ENCODE measurements at places on chromosomes 6 and 20. TPM values are rescaled to one million over a fixed set of nuclear protein-coding genes. Genes with fewer than 3 reads are reported as not detected.
A peak's percentile ranks its signal among the peaks of the same experiment; 100 is the strongest.

GRCh38 chr6:118017301-118017848, 110.3 kb downstream of the SLC35F1 start:
- H3K4me3 ChIP-seq, result no peak overlapping the region
- no peak for DNase-seq
- H3K36me3 ChIP-seq, result no peaks in the 10 kb centered on the region
- H3K27ac ChIP-seq, result no peak overlapping the region
- H3K27me3 ChIP-seq, result no peaks in the 10 kb centered on the region

- no peaks in the 10 kb centered on the region for H3K4me1 ChIP-seq
- peaks cover 80% of the 10 kb centered on the region for H3K36me3 ChIP-seq
- no peak overlapping the region for H3K27ac ChIP-seq
- H3K27me3 ChIP-seq, result no peaks in the 10 kb centered on the region
Observed at GRCh38 chr20:25274481-25274880, 26.6 kb downstream of the PYGB start.

GRCh38 chr6:131982740-131983259, 31.6 kb upstream of the CCN2 start:
- H3K36me3 ChIP-seq, result no peaks in the 10 kb centered on the region
- DNase-seq, result peak; percentile 88
- peak overlapping the region; percentile 92 for H3K27ac ChIP-seq

DNA sequence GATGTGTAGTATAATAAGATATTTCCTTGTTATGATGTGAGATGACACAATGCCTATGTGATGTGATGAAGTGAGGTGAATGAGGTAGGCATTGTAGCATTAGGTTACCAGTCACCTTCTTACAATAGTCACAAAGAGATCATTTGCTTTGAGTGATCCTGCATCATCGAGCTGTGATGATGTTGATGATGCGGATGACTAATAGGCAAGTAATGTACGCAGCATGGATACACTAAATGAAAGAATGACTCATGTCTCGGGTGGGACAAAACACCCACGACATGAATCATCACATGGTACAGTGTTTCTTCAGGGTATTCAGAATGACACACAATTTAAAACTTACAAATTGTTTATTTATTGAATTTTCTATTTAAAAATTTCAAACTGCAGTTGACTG, 806.3 kb upstream of the GJE1 start:
- no peaks in the 10 kb centered on the region for H3K36me3 ChIP-seq
- no peaks in the 10 kb centered on the region for H3K27me3 ChIP-seq
- H3K27ac ChIP-seq, result no peak overlapping the region
- H3K4me3 ChIP-seq, result peak overlapping the region; percentile 14

DNA sequence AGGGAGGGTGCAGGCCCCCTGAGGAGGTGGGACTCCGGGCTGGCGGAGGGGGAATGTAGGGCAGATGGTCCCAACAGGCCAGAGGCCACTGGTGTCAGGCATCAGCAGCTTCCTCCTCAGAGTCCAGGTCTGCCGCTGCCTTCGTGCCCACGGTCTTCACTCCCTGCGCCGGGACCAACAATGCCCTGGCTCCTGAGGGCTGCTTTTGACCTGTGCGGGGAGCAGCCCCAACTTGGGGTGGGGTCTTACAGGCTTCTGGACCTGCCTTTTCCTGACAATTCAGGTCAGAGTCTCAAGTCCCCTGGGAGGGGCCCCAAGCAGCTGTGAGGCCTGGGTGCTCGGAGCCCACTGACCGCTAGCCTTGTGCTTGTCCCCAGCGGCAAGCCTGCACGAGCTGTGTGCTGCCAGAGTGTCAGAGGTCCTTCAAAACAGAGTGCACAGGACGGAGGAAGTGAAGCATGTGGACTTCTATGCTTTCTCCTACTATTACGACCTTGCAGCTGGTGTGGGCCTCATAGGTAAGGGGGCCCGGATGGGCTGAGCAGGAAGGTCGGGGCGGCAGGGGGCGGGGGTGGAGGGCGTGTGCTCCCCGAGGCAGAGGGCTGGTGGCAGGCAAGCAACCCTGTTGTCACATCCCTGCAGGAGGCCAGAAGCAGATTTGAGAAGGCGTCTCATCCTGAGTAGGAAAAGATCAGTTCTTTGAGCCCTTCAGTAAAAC, 25.3 kb upstream of the PYGB start:
- peaks cover 18% of the 10 kb centered on the region for H3K36me3 ChIP-seq
- no peak for DNase-seq
- H3K27me3 ChIP-seq, result no peaks in the 10 kb centered on the region
- H3K4me1 ChIP-seq, result peaks cover 10% of the 10 kb centered on the region
- H3K27ac ChIP-seq, result peak overlapping the region; percentile 0

DNA sequence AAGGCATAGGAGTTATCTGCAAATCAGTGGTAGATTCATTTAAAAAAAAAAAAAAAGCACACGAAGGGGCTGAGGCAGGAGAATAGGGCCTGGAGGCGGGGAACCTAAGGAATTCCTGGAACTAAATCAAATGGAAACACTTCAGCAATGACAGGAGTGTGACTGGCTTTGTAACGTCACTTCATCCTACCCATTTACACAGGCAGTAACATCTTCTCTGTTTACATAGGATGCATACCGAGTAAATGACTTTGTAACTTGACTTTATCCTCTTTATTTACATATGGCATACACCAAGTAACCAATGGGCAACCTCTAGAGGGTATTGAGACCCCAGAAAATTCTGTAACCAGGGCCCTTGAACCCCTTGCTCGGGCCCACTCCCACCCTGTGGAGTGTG, 56.4 kb upstream of the IYD start:
- DNase-seq, result no peak
- H3K27me3 ChIP-seq, result no peaks in the 10 kb centered on the region
- H3K4me3 ChIP-seq, result no peak overlapping the region
- H3K4me1 ChIP-seq, result no peaks in the 10 kb centered on the region
- H3K27ac ChIP-seq, result no peak overlapping the region

DNA sequence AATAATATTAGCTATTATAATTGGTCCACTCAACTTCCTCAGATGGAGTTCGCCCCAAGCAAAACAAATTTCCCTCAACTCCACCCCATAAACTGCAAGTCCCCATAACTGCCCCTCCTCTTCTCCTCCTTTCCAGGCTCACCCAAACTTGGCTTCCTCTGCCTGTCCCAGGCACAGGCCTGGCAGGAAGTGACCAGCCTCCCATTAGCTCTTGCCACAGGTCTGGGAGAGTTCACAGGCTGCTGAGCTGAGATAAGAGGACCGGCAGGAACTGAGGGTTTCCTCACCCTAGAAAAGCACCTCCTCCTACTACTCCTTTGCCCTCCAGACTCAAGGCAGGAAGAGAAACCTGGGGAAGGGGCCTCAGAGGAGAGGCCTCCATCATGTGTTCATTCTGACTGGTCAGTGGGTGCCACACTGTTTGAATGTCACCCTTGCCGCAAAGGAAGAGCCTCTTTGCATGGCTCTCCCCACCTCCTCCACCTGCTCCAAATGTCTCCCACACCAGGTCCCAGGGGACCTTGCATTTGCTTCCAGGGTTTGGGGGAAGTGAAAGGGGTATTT, 24.5 kb upstream of the SMIM29 start:
- no peak overlapping the region for H3K4me3 ChIP-seq
- H3K27ac ChIP-seq, result no peak overlapping the region
- no peaks in the 10 kb centered on the region for H3K27me3 ChIP-seq
- H3K36me3 ChIP-seq, result 0 out of 2 replicates have a peak, but pooled peaks cover 1% of the 10 kb centered on the region
- peak; percentile 26 for DNase-seq

Gene BPI
- total RNA-seq, result not detected

Gene WFDC2
- total RNA-seq, result not detected

Gene CSTF1
- 105 TPM for total RNA-seq

Gene CFAP61
- total RNA-seq, result under 0.01 TPM

DNA sequence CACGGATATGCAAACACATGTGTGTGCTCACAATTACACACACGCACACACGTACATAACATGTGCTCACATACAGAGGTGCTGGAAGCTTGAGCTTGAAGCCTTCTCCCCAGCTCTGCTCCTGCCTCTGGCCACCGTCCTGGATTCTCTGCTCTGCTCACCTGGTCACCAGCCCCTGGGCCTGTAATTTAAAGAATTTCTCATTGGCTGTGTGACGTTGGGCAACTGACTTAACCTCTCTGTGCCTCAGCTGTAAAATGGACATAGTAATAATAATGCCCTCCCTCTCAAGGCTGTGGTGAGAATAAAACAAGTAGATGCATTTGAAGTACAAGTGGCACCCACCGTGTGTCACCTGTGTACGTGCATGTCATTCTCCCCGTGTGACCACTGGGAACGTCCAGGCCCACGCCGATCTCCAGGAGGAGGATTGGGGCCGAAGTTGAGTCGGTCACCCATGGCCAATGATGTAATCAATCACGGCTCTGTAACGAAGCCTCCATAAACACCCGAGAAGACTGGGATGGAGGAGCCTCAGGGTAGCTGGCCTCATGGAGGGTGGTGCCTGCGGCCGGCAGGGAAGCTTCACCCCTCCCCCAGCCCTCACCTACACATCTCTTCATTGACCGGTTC, 160.9 kb upstream of the AFDN start:
- no peak overlapping the region for H3K27ac ChIP-seq
- no peaks in the 10 kb centered on the region for H3K4me1 ChIP-seq
- no peak for DNase-seq
- H3K27me3 ChIP-seq, result no peaks in the 10 kb centered on the region
- H3K4me3 ChIP-seq, result no peak overlapping the region
- no peaks in the 10 kb centered on the region for H3K36me3 ChIP-seq

- no peaks in the 10 kb centered on the region for H3K36me3 ChIP-seq
- H3K4me3 ChIP-seq, result no peak overlapping the region
- DNase-seq, result peak; percentile 25
- H3K4me1 ChIP-seq, result peaks cover 3% of the 10 kb centered on the region
Observed at GRCh38 chr20:21509597-21510371, 4.1 kb downstream of the NKX2-2 start.

GRCh38 chr6:56720882-56721281, 78.2 kb upstream of the DST start:
- no peaks in the 10 kb centered on the region for H3K36me3 ChIP-seq
- no peak overlapping the region for H3K4me3 ChIP-seq
- H3K27me3 ChIP-seq, result no peaks in the 10 kb centered on the region
- no peak overlapping the region for H3K27ac ChIP-seq
- DNase-seq, result no peak
- H3K4me1 ChIP-seq, result peaks cover 6% of the 10 kb centered on the region

Gene VARS1
- total RNA-seq, result 32.2 TPM
